Adrenal gland (tissue), 19 donors: ENCODE measurements at places on chromosomes 2 and 18.

DNA sequence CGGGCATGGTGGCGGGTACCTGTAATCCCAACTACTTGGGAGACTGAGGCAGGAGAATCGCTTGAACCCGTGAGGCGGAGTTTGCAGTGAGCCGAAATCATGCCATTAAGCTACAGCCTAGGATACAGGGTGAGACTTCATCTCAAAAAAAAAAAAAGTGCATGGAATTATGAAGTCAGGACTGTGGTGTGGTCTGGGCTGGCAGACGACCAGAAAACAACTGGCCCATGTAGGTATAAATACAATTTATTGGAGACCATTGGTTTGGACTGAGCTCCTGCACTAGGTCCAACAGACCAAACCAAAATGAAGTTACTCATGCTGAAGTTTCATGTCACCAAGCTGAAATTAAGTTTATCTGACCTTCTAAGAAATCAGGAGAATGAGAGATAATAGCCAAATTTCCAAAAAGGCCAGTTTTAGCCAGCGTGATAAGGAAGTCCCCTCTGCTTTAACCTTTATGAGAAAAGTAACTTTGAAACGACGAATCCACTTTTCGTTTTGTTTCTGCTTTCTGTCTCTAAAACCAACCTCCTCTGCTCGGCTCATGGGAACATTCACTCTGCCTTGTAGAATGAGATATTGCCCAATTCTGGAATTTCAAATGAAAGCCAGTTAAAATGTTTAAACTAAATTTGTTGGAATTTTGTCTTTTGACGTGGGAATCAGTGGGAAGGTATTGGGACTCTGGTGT lies 17.7 kb upstream of the RAB10 start:
- no peak for DNase-seq

DNA sequence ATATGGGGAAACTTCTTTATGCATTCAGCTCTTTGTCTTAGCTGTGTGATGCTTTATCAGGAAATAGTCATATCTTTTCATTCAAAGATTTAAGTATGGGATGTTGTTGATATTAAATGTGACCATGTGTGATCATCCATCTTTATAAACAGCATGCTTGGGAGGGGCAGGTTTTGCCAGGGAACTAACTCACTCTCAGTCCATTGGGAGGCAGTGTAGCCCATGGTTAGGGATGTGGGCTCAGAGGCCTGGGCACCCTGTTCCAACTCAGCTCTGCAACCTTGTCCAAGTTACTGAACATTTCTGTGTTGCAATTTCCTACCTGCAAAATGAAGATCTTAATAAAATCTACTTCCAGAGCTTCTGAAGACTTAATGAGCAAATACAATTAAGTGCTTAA lies 92.0 kb upstream of the BCL2L11 start:
- no peak for DNase-seq

DNA sequence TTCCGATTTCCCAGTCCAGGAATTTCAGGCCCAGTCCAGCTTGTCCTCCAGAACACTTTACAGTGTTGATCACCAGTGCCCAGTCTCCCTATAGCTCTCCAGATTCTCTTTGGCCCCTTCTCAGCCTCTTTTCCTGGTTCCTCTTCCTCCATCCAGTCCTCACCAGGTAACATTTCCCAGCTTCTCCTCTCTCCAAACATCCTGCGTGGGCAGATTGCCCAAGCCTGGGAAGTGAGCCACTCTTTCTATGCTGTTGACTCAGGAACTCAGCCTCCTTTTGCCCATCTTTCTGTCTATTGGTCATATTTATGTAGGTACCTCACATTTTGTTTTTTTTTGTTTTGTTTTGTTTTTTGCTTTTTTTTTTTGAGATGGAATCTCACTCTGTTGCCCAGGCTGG lies 109.4 kb downstream of the LYPD1 start:
- no peak for DNase-seq

DNA sequence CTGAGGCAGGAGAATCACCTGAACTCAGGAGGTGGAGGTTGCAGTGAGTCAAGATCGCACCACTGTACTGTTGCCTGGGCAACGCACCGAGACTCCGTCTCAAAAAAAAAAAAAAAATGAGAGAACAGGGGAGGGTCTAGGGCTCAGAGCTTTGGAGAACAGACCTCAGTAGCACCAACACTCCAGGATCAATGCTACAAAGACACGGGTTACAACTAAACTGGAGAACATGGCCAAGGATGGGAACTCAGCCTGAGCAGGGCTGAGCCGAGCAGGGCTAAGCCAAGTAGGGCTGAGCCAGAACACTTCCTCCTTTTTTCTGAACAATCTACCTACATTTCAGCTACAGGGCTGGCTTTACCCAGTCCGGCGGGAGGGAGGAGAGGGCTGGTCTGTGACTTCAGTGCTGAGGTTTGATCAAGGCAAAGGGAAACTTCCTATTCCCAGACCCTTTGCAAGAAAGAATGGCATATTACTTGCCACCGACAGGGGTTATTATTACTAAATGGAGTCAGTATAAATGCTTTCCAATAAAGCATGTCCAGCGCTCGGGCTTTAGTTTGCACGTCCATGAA lies 2.9 kb upstream of the CASP8 start:
- no peak for DNase-seq
